ENCODE measurements at places on chromosomes 3 and 15.

GRCh38 chr3:113297287-113297686 is 85.9 kb downstream of the BOC start:
- no peak for DNase-seq

DNA sequence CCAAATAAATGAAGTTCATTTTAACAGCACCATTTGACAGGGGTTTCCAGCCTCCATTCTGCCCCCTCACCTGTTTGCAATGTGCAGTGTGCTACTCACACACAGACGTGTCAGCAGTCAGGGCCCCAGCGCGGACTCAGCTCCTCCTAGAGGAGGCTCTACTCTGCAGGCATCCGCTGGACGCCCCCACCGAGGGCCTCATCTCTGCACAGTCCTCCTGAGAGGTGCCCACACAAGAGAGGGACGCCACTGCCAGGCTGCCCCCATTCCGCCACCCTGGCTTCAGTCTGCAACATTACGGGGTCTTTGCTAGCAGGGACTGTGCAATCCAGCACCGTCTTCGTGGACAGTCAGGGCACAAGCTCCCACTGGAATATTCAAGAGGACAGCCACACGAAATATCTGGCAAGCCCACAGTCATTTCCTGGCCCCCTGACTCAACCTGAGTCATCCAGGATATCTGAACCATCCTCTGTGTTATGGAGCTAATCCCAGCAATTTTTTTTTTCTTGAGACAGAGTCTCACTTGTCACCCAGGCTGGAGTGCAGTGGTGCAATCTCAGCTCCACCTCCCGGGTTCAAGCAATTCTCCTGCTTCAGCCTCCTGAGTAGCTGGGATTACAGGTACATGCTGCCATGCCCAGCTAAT is 255.0 kb downstream of the OCA2 start:
- no peak for DNase-seq

DNA sequence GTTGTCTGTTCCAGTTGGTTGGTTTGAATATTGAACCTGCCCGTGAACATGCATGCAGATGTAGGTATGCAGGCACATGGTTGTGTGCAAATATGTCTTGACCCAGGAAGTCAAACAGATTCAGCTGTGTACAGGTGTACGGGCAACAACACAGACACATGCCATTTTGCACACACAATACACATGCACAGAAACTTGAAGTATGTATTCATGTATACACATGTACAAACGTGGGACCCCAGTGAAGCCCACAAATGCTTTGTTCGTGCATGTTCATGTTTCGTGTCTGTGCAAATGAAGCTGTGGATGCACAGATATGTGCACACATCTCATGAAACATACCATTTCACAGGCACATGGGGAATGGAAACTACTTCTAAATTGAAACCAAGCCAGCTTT is 30.7 kb downstream of the IDH3A start:
- DNase-seq, result no peak

GRCh38 chr15:90552162-90552928 is 22.6 kb downstream of the CRTC3 start:
- DNase-seq, result no peak

DNA sequence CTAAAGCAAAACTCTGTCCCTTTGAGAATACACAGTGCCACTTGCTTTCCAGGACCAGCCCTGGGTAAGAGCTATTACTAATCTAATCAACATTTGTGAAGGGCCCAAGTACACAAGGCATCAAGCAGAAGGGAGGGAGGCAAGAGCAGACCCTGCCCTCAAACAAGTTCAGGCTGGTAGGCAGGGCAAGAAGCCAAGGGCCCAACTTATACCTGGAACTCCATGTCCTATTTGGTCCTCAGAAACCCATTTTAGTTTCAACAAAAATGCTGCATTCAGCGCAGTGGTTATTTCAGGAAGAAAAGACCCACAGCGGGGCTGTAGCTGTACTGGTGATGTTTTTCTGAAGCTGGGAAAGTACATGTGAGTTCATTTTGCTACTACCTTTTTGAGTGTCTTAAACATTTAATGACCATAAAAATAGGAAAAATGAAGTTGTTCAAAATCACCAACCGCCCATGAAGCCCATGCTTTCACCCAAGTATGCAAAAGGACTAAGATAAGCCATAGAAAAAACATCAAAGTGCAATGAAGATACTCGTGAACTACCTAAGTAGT is 2.8 kb downstream of the RPS17 start:
- no peak for DNase-seq

GRCh38 chr3:151082880-151083838 is 2.3 kb upstream of the MED12L start:
- DNase-seq, result no peak

- no peak for DNase-seq
Measured at GRCh38 chr3:197431346-197431910, 124.3 kb downstream of the BDH1 start.

- no peak for DNase-seq
Measured at GRCh38 chr15:64521726-64522164, 61.4 kb downstream of the ZNF609 start.

DNA sequence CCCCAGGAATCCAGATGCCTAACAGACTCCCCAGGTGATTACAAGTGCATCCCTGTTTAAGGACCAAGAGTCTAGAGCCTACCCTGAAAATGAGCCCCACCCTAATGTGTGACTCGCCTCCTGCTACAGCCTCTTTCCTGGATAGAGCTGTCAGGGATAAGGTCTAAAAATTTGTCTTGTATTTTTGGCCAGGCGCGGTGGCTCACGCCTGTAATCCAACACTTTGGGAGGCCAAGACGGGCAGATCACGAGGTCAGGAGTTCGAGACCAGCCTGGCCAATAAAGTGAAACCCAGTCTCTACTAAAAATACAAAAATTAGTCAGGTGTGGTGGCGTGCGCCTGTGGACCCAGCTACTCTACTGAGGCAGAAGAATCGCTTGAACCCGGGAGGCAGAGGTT is 11.2 kb downstream of the TMC3 start:
- DNase-seq, result no peak

DNA sequence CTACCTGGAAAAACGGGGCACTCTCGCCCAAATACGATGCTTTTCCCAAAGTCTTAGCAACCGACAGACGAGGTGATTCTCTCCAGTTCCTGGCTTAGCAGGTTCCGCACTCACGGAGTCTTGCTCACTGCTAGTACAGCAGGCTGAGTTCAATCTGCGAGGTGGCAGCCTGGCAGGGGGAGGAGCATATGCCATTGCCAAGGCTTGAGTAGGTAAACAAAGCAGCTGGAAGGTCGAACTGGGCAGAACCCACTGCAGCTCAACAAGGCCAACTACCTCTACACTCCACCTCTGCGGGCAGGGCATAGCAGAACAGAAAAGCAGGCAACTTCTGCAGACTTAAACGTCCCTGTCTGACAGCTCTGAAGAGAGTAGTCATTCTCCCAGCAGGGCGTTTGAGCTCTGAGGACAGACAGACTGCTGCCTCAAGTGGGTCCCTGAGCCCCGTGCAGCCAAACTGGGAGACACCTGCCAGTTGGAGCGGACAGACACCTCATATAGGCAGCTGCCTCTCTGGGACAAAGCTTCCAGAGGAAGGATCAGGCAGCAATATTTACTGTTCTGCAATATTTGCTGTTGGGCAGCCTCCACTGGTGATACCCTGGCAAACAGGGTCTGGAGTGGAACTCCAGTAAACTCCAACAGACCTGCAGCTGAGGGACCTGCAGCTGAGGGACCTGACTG is 73.4 kb upstream of the CADM2 start:
- no peak for DNase-seq

GRCh38 chr15:82228750-82229149 is 33.8 kb downstream of the EFL1 start:
- DNase-seq, result no peak

DNA sequence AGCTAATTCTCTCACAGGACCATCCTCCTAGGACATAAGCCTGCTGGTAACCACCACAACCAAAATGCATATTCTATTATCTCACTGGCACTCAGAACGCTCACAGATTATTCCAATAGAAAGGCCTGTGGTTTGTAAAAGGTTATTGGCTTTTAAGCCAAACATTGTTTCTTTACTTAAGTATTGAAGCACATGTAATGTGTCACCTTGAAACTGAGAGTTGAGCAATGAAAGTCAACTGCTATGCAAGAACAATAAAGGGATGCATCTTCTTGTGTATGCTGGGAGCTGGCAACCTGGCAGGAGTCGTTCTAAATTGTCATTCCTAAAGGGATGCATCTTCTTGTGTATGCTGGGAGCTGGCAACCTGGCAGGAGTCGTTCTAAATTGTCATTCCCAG is 298.6 kb upstream of the DNAJC19 start:
- no peak for DNase-seq
